Kidney epithelial cell (primary cell): ENCODE measurements at places on chromosomes 1 and 21.

- no peak for DNase-seq
Measured at GRCh38 chr1:226108935-226109828, 46.7 kb downstream of the H3-3A start.

DNA sequence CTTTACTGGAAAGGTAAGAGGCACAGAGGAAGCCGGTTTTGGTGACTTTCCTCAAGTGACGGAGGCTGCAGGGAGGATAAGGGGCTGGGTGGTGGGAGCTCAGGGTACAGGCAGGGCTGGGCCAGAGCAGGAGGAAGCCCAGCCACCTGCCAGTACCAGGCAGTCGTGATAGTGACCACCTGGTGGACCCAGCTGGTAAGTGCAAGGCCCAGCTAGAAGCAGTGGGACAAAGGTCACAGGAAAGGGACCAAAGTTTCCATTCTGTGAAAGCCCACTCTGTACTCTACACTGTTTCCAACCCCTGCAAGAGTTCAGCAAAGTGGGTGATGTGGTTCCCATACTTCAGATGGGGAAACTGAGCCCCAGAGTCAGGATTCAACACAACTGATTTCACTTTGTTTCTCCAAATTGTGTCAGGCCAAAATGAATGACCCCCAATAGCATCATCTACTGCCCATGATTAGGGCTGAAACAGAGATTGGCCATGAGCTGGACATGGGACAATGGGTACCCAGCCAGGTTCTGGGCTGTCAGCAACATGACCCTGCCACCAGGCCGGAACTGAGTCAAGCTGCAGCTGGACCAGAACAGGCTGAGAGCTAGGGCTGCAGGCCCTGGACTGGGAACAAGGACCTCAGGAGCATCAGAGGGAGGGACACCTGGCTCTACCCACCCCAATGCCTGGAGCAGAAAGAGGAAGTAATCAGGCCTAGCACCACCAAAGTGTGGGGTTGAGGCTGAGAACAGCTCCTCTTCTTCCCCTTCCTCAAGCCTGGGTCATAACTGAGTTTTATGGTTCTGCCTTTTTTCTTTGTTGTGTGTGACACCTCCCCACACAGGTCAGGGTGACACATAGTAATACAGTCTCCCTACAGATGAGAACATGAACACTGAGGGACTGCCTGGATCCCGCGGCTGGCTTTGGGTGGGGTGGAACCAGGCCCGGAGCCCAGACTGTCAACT, 50.2 kb downstream of the KCNN3 start:
- no peak for DNase-seq

- no peak for DNase-seq
Measured at GRCh38 chr1:16972189-16972895, 8.1 kb downstream of the MFAP2 start.

DNA sequence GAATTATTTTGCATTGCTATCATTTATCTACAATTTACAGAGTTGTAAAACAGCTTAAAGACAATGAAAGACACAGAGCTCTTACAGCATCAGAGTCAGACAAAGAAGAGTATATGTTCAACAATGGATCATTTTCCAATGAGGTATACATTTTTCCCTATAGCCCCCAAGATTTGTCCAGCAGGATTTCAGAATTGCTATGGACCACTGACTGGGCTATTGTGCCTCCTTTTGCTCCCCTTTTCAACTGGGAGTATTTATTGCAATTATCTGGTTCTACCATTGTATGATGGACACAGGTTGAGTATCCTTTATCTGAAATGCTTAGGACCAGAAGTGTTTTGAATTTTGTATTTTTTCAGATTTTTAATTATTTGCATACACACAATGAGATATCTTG, 62.5 kb upstream of the DNAH14 start:
- no peak for DNase-seq

- no peak for DNase-seq
Measured at GRCh38 chr1:935751-936231, 12.1 kb downstream of the SAMD11 start.

- DNase-seq, result no peak
Measured at GRCh38 chr1:201019321-201019977, 4.1 kb downstream of the KIF21B start.

GRCh38 chr1:25427696-25428095, 3.0 kb upstream of the MACO1 start:
- DNase-seq, result no peak

DNA sequence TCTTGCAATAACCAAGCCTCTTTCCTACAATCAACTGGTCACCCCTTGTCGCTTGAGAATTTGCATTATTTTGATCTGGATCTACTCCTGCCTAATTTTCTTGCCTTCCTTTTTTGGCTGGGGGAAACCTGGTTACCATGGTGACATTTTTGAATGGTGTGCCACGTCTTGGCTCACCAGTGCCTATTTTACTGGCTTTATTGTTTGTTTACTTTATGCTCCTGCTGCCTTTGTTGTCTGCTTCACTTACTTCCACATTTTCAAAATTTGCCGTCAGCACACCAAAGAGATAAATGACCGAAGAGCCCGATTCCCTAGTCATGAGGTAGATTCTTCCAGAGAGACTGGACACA, 743 bp downstream of the GPR52 start:
- no peak for DNase-seq

GRCh38 chr1:25673962-25674806, 57.6 kb downstream of the MAN1C1 start:
- no peak for DNase-seq

DNA sequence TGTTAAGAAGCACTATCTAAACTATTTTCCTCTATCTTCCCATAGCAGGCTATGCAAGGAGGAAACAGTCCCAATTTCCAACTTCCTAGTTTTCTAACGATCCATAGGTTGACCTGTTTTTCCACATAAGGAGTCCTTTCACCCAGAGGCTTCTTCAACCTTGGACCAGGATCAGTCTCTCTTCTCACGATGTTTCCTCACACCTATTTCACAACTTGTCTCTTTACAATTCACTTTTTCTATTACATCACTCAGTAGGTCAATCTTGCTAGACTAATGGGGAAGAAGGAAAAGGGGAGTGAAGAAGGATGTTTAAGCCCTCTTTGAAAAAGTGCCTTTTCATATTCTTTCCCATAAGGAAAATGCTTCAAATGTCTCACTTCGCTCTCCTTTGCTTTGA, 15.9 kb downstream of the PALMD start:
- no peak for DNase-seq

GRCh38 chr1:26913754-26914619, at the start of gene NR0B2:
TSS of gene NR0B2 (minus strand) at chr1:26913975. CDS start at chr1:26913940, 35 bp downstream.
- DNase-seq, result no peak

DNA sequence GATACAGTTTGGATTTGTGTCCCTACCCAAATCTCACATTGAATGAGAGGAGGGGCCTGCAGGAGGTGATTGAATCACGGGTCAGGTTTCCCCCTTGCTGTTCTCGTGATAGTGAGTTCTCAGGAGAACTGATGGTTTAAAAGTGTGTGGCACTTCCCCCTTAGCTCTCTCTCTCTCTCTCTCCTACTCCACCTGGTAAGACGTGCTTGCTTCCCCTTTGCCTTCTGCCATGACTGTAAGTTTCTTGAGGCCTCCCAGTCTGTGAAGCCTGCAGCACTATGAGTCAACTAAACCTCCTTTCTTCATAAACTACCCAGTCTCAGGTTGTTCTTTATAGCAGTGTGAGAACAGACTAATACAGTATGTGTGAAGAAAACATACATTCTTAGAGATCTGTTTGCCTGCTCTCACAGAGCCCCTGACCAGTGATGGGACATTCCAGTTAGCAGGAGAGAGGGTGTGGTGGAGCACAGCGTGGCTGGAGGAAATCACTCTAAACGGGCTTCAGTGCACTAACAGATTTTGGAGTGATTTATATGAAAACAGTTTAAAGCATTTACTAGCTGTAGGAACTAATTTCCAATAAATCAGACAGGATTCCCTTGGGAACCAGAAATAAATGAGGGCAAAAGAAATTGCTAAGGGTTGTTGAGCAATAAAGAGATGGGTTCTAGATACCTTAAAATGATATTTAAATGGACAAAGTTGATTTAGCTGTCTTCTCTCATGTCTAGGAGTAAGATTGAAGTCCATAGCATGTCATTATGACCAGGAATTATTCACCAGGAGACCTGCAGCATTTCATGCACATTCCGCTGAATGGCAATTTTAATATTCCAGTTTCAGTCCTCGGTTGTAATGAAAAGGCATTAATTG, 411.0 kb downstream of the CAMTA1 start:
- no peak for DNase-seq

DNA sequence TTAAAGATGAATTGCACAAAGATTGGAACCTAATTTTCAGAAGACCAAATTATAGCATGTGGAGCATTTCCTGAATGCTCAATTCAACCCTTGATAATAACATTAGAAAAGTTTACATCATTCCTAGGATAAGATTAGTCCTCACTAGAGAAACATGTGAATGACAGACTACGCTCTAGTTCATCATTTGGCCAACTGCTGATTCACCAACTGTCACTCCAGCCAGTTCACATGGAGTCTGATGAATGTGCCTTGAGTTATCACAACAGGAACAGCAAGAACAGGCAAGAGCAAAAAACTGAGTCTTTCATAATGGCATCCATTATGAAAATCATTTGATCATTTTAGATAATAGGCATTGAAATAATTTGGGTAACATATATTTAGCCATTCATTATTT, 415.9 kb downstream of the PTPRC start:
- DNase-seq, result no peak

GRCh38 chr1:211638246-211638645, 37.2 kb downstream of the NEK2 start:
- no peak for DNase-seq

- DNase-seq, result no peak
Measured at GRCh38 chr1:81432654-81433109, 368.1 kb upstream of the ADGRL2 start.

- DNase-seq, result no peak
Measured at GRCh38 chr1:110424699-110425611, 17.5 kb upstream of the LAMTOR5 start.

DNA sequence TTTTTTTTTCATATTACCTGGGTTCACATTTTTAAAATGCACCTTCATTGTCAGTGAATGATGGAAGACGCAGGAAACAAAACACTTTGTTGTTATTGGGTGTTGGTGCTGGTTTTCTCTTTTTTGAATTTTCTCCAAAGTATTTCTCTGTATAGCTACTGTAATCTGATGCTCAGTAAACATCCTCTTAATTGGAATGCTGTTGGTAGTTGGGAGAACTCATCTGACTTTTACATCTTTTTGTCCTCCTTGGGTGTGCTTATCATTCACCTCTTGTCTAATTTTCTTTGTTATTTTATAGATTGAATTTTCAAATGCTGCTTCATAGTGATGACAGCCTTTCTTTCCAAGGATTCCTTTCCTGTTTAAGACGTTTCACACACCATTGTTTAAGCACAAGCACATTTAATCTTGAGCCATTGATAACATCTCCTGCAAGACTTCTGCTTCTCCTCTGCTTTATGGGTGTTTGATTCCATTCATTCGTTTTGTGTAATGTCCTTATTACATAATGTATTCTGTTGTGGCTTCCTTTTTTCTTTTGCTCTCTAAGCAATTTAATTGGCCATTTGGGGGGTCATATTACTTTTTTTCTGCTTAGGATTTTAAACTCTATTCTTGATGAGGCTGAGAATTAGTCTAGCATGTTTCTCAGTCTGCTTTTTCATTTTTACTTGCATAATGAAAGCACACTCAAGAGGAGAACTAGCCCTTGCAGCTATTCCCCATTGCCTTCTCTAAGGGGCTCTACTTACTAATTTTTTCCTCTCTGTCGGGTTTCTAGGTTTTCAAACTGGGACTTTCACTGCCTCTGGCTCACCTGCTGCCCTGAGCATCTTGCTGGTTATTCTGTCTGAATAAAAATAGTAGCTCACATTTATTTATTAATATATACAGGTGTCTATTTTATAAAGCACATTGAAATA, 42.0 kb upstream of the CD34 start:
- no peak for DNase-seq

- DNase-seq, result no peak
Measured at GRCh38 chr1:36775716-36776115, 258.6 kb downstream of the GRIK3 start.

GRCh38 chr1:87887100-87887499, 558.4 kb downstream of the LMO4 start:
- DNase-seq, result no peak

DNA sequence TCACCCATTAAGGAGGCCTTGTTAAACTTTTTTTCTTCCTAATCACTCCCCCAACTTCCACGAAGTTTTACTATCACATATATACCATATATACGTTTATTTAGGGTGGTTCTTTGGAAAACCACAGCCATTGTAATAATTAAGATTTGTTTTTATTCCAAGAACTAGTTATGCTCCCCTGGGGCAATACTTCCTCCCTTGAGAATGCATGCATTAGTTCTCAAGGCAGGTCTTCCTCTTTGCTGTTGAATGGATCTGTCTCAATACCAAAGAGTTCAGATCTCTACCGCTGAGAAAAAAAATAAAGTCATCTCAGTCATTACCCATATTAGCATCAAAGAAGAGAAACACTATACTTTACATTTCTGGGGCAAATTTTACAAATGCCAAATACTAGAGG, 567.7 kb upstream of the RGS18 start:
- no peak for DNase-seq

GRCh38 chr21:44365967-44366585, 12.7 kb downstream of the TRPM2 start:
- DNase-seq, result no peak

- DNase-seq, result no peak
Measured at GRCh38 chr21:14058566-14058965, 152.2 kb downstream of the LIPI start.

GRCh38 chr1:203250911-203251310, 21.4 kb upstream of the CHIT1 start:
- no peak for DNase-seq

GRCh38 chr1:171984262-171984661, 143.0 kb downstream of the DNM3 start:
- DNase-seq, result no peak

GRCh38 chr1:162772571-162773154, 17.8 kb upstream of the HSD17B7 start:
- DNase-seq, result no peak

DNA sequence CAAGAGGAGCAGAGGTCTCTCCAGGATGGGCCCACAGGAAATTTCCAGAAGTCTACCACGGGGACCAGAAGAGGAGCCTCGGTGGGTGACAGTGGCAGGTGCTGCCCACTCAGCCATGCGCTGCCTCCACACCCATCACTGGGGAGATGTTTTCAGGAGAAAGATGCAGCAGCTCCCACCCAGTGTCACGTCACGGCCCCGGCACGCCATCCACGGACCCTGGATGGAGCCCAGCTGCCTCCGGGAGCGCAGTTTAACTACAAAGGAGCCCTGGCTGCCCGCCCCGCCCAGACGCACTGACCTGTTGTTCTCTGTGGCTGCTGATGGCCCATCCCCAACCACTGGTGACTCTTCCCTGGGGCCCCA, 6.8 kb downstream of the TSPEAR start:
- DNase-seq, result no peak

- no peak for DNase-seq
Measured at GRCh38 chr21:27085387-27085786, 118.5 kb upstream of the ADAMTS5 start.

GRCh38 chr1:162446946-162447345, 35.0 kb upstream of the SH2D1B start:
- DNase-seq, result no peak

- DNase-seq, result no peak
Measured at GRCh38 chr1:42674214-42674613, 8.0 kb upstream of the YBX1 start.

GRCh38 chr21:41610042-41610839, 102.3 kb upstream of the TMPRSS2 start:
- no peak for DNase-seq
